Activated CD8-positive, alpha-beta memory T cell treated with anti-CD3 and anti-CD28 coated beads for 1 hour (primary cell): ENCODE measurements at places on chromosomes 2 and 18.

DNA sequence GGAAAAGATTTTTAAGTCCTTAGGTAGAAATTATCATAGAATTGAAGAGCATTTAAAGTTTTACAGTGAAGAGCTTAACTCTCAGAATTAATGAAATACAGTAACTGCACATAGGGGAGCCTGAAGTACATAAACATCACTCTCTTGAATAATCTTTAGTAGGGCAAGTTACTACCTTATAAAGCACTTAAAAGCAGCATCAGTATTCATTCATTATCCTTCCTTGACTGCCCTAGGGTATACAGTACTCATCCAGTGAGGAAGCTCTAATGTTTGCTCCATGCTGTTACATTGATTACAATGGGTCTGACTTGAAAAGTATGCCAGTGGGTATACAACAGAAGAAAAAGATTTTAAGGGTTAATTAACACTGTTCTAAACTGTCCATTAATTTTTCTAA, 66.5 kb downstream of the ATF2 start:
- DNase-seq = no peak

- DNase-seq = no peak
Observed at GRCh38 chr2:128308284-128308731, 10.4 kb downstream of the HS6ST1 start.

DNA sequence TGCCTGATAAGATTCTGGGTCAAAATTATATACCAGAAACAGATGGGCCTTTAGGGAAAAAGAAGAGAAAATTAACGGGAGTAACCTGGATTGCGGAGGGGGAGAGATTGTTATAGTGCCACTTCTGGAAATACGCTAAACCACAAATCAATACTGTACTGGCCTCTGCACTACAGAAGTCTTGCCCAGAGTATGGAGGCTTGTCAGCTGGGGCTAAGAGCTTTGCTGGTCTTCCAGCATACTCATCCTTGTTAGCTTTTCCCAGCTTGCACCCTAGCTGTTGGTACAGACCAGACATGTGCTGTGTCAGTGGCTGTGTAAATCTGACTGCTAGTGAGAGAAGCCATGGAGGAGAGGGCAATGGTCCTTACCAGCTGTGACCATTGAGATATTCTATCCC, 8.9 kb downstream of the AGBL5 start:
- DNase-seq = no peak

- DNase-seq = no peak
Observed at GRCh38 chr2:177195194-177195593, 17.4 kb upstream of the HNRNPA3 start.

DNA sequence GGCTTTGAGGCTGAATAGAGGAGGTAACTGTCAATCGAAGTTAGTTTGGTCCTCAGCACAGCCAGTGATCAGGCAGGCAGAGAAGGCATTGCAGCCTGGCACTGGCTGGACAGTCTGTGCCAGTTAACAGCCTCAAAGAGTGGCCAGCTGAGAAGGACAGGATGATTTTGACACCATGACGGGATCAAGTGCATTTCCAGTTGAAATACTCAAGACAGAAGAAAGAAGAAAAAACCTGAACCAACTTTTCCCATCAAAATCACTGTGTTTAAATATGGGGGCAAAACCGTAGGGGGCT, 96.7 kb upstream of the ZCCHC2 start:
- DNase-seq = no peak

DNA sequence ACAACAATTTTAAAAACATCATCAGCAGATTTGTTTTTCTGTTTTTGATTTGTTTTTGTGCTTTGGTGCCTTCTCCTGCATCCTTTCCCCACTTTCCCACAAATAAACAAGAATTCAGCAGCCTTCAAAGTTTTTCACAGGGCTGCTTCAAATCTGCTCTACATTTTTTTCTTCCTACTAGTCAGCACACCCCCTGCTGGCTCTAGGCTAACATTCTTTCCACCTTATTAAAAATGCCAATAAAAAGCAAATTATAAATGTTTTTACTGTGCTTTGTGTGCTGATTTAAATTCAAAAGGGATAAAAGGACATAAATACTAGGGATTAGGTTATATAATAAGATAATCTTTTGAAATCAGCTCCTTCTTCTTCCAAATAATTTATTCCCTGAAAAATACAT, 6.2 kb upstream of the CNTNAP5 start:
- no peak for DNase-seq

- DNase-seq = no peak
Observed at GRCh38 chr2:72803151-72803550, 22.7 kb downstream of the EXOC6B start.

- no peak for DNase-seq
Observed at GRCh38 chr18:7904529-7904928, 337.4 kb downstream of the PTPRM start.

DNA sequence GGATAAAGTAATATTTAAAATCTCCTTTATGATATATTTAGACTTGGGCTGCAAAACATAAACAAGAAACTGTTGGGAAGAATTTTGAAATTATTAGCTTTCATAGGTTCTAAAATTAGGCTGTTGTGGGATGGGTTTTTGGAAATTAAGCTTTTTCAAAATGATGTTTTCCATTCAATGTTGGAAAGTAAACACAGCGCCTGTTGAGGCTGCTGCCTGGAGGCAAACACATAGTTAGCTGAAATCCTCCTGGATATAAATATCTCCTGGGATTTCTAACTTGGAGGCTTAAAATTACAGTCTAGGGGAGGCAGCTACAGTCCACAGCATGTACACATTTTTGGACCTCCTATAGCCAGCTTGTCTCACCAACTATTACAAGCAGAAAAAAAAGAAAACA, 197.3 kb downstream of the DCC start:
- no peak for DNase-seq

DNA sequence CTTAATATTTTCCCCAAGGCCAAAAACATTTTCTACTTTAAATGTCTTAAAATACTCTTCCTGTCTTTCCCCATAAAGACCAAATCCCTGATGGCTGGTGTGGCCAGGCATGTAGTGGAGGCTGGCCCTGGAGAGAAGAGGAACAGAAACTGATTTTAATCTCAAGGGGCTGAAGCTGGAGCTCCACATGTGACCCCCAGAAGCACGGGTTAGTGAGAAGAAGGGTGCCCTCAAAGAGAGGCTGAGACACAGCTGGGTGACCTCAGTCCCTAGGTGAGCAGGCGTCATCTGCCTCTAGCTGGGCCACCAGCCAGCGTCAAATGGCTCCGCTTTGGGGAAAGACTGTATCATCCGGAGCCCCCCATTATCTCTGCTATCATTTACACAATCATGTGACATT, 19.3 kb upstream of the TMEM18 start:
- DNase-seq = no peak

GRCh38 chr2:212994976-212995375, 156.4 kb downstream of the IKZF2 start:
- DNase-seq = no peak

DNA sequence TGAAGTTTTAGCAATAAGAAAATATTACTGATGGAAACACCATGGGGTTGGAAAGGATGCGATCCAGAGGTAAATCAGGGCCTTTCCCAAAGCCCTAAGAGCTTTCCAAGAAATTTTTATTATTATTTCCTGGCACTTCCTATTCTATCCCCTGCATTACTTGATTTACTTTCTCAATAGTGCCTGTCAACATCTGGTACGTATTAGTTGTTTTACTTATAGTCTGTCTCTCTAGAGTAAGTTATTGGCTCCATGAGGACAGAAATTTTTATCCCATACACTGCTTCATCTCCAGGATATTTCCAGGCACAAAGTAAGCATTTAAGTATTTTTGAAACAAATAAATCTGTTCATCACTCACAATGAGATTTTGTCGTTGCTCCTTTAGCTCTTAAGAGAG, 18.1 kb downstream of the PPP4R1 start:
- DNase-seq = no peak

GRCh38 chr2:57536535-57537231, 509.9 kb upstream of the VRK2 start:
- no peak for DNase-seq

- DNase-seq = no peak
Observed at GRCh38 chr2:231221761-231222160, 23.3 kb downstream of the ARMC9 start.
